GM19239 (cell line): ENCODE measurements at places on chromosomes 6 and 20.

DNA sequence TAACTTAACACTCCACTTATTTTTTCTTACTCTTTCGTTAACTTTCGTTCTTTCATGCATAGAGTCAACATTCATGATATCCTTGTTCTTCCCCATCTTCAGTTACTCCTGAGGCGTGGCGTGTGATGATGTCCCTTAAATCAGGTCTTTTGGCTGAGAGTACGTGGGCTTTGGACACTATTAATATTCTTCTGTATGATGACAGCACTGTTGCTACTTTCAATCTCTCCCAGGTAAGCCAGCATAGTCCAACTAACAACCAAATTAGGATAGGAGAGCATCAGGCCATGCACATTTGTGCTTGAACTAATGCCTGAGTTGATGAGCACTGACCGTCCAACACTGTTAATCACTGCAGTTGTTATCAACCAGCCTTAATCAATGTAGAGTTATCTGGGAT, 119.6 kb downstream of the TMEM242 start:
- no peak for DNase-seq

DNA sequence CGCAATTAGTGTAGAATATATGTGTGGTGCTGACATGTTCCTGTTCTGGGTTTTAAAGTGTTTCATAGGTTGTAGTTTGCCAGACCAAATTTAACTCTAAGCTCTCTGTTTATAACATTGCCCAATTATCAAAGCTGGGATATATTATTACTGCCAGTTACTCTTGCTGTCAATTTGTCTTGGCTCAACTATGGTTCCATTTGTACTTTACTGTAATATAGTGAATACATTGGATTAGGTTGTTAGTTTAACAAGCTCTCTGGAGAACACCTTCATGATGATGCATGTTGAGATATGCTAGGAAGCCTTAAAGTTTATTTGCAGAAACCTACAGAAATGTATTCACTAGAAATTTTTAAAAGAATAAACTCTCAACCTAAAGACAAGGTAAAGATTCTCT, 259.6 kb downstream of the ZFAND3 start:
- DNase-seq, result no peak

- DNase-seq, result no peak
These were observed 15.0 kb upstream of the JARID2 start for GRCh38 chr6:15230827-15231226.

DNA sequence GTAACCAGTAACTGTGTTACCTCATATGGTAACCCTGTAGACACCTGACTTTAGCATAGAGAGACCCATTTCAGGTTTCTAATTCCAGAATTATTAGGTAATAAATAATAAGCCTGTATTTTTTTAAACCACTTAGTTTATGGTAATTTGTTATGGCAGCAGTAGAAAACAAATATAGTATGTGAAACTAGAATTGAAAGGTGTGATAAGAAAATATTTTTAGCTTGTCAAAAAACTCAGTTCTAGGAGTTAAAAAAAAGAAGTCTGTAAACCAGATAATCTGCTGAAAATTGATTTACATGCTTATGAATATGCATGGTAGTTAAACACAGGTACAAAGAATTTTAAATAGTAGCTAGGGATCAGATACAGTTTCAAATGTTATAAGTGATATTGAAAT, 695.0 kb upstream of the GJE1 start:
- DNase-seq, result no peak

- no peak for DNase-seq
These were observed 3.6 kb downstream of the PGC start for GRCh38 chr6:41743406-41744235.

GRCh38 chr6:65006788-65007187, 700.2 kb downstream of the EYS start:
- no peak for DNase-seq

DNA sequence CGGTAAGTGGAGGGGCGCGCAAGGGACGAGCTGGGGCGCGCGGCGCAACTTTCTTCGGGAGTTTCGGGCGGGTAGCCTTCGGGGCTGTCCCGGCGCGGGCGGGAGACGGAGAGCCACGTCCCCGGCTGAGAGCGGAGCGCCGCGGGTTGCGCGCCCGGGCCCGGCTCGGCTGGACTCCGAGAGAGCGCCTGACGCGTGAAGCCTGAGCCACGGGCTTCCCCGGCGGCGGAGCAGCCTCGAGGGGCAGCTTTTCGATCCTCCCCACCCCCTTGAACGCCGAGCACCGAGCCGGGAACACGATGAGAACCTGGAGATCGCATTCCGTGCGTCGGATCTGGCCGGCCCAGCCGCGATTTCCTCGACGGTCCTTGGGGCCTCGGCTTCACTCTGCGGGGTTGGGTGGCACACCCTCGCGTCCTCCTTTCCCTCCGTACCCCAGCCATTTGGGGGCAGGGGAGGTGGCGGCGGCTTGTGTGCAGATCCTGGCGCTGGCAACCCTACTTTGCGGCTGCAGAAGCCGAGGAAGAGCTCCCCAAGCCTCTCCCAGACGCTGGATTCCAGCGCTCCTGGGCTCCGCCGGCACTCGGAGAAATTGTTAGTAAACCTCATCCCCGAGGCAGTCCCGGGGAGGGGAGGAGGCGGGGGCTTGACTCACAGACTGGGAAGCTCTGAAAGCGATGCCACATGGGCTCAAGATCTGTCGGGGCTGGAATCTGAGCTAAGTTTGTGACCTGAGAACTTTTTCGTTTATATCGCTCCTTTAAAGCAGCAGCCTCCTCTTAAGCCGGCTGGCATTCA, 572 bp downstream of the DSE start:
- no peak for DNase-seq

GRCh38 chr6:167748458-167749379, 78.0 kb upstream of the AFDN start:
- DNase-seq, result no peak

- DNase-seq, result no peak
These were observed 136.4 kb upstream of the PLCB4 start for GRCh38 chr20:8932192-8933165.

- no peak for DNase-seq
These were observed 34.0 kb downstream of the ZC3H12D start for GRCh38 chr6:149450679-149451375.

- DNase-seq, result no peak
These were observed 3.4 kb upstream of the MICAL1 start for GRCh38 chr6:109458774-109459531.

DNA sequence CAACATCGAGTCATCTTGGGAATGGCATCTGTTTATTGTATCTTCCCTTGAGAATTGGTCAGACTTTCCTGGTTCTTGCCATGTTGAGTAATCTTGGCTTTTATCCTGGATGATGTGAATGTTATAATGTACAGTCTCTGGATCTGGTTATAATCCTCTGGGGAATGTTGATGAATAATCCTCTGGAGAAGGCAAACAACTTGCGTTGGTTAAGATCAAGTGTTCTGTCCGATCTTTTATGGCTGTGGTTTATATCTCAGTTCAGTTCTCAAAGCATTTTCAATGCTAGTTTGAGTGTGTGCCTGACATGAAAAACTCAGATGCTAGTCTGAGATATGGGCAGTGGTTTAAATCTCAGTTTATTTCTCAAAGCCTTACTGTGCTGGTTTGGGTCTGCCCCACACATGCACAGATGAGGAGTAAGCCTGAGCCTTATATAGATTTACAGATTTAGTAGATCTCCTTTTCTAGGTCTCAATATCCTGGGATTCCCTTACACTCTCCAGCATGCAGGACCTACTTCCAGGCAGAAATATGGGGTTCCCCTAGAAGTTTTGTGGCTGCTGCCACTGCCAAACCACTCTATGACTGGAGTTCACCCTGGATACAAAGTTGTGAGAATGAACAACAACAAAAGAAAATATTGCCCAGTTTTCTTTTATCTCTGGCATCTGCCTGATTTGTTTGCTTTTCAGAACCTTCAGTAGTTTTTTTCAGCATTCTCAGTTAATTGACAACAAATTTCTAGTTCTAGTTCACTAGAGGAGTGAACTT, 191.8 kb upstream of the MAN1A1 start:
- no peak for DNase-seq

GRCh38 chr6:78868116-78868515, 765 bp downstream of the IRAK1BP1 start:
- DNase-seq, result no peak

DNA sequence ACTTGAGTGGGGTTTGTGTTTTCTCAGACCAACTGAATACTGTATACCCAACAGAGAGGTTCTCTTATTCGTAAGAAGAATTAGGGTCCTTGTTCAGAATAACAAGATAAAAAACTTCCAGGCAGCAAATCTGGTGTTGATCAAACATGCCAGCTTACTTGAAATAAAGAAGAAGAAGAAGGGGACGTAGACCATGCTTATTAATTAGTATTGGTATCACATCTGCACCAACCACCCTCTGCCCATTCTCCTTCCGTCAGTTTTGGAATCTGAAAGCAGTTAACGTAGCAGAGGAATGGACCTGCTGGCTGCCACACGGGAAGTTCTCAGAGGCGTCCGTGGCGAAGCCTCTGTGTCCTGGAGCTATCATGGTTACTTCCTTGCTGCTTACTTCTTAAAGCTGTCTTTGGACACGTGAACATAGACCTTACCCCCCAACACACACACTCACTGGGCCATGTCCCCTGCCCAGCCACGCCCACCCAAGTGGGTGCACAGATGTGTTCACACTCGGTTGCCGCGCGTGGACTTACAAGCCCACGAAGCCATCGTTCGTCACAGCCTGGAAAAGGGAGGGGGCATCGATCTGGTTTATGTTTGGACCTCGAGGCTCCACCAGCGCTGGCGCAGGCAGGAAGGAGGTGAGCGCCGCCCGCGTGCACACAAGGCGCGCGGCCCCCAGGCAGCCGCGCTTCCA, 4.1 kb upstream of the DLL1 start:
- no peak for DNase-seq

DNA sequence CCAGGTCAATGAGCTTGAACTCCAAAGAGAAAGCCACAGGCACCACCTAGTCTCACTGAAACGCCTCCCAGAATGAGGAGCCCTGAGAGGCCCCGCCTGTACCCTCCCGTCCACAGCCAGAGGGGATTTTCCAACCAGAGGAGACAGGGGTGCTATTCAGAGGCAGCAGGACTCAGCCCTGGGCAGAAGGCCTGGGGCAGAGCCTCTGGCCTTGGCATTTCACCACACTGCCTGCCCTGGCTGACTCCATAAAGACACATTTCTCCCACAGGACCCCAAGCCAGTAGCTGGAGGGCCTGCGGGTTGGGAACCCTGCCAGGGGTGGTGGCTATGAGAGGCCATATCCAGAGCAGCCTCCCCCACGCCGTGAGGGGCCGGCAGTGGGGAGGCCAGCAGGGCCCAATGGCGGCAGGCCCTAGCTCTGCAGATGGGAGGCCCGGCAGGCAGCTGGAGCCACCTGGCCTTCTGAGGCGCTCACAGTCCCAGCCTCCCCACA, 159.3 kb downstream of the PREX1 start:
- DNase-seq, result no peak

DNA sequence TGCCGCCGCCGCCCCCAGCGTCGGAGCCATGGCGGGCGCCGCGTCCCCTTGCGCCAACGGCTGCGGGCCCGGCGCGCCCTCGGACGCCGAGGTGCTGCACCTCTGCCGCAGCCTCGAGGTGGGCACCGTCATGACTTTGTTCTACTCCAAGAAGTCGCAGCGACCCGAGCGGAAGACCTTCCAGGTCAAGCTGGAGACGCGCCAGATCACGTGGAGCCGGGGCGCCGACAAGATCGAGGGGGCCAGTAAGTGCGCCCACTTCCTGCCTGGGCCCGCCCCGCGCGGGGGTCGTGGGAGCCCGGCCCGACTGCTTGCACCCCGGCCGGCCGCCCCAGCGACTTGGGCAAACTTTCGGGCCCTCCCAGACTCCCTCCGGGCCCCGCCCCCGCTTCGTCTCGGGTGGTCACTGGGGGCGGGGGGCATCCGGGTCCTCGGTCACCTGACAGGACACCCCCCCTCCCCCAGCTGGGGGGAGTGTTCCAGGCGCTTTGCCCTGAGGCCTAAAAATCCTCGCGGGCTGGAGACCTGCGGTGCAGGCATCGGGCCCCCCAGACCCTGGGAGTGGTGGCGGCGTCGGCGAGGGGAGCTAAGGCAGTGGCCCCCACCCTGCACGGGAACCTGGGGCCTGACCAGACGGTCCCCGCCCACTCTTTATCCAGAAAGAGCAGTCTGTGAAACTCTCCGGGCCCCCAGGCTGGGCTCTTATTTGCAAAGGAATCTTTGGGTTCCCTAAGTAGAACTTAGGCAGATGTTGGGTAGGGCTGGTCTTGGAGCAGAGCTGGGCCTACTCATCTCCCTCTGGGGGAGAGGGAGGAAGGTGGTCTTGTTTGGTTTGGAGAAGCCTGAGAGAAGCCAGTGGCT, 501 bp downstream of the PLCG1 start:
- DNase-seq, result peak; percentile 46

- DNase-seq, result peak; percentile 99
These were observed at the start of gene ITPR3 for GRCh38 chr6:33620856-33621710. ITPR3 (plus strand) TSS chr6:33621322; CDS start chr6:33621603, 281 bp downstream.

DNA sequence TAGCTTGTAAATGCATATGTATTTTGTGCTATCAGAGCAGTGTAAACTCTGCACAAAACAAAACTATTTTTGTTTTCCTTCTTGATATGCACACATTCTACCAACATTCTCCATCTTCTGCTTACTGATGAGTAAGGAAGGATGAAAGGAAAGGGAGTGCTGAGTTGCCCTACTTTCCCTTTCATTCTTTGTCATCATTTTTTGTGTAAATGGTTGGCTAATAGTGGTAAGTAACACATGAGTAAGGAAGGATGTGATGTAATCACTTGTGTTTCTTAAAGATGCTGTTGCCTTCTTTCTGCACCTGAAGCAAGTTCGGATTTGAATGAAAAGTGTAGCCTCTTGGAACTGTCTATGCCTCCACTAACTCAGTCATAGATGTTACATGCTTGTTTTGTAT, 4.6 kb upstream of the REV3L start:
- DNase-seq, result no peak

DNA sequence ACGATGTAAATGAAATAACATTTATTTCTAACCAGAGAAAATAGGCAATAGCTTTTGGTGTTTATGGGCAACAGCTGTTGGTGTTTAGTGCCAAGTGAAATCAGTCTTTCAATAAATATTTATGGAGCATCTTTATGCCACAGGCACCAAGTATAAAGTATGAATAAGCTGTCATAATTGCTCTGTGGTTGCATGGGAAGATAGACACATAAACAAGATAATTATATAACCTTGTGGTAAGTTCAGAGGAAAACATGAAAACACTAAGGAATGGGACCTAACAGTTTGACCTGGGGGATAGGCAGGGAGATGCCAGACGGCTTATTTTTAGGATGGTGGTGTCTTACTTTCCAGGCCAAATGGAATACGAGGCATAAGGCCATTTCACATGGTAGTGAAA, 110.9 kb downstream of the GFRAL start:
- DNase-seq, result no peak

DNA sequence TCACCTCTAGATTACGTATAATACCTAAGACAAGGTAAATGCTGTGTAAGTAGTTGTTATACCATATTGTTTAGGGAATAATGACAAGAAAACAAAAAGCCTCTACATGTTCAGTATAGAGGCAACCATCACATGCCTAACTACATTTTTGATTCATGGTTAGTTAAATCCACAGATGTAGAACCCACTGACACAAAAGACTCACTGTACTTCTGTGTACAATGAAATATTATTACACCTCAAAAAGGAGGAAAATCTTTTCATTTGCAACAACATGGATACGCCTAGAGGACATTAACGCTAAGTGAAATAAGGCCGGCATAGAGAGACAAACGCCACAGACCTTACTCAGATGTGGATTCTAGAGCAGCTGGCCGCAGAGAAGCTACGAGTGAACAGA, 50.5 kb downstream of the NINL start:
- DNase-seq, result no peak

GRCh38 chr6:166951670-166952060, 4.7 kb downstream of the RNASET2 start:
- no peak for DNase-seq

- DNase-seq, result no peak
These were observed 979.1 kb upstream of the FLRT3 start for GRCh38 chr20:15316556-15316955.
